Occipital lobe (tissue), 3 donors: ENCODE measurements at places on chromosomes 12 and 14. TPM values are rescaled to one million over a fixed set of nuclear protein-coding genes. Genes with fewer than 3 reads are reported as not detected.

ALX1 gene
- total RNA-seq = 0.16 TPM

DNA sequence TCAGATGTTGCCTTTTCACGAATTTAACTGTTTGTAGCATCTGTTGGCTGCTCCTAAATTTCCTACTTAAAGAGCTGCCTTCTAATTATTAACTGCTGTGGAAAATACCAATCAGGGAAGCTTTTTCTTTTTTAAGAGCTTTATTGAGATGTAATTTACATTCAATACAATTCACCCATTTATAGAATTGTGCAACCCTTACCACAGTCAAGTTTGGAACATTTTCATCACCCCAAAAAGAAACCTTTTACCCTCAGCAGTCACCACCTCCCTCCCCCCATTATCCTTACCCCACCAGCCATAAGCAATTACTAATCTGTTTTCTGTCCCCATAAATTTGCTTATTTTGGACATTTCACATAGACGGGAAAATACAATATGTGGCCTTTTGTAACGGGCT lies 1.4 kb downstream of the PCNX4 start:
- no peak for DNase-seq

GRCh38 chr14:36217732-36218131 lies 41.2 kb upstream of the PTCSC3 start:
- no peak for DNase-seq

GRCh38 chr12:44748950-44749468 lies 127.1 kb downstream of the NELL2 start:
- no peak for DNase-seq

GRCh38 chr14:76829013-76829365 lies 2.8 kb downstream of the LRRC74A start:
- DNase-seq = no peak
